ENCODE measurements at places on chromosomes 6 and 20.

- DNase-seq = no peak
These were observed 95.3 kb downstream of the TAF4 start for GRCh38 chr20:61970357-61970756.

- DNase-seq = no peak
These were observed 7.4 kb downstream of the ADAT2 start for GRCh38 chr6:143443096-143443495.

DNA sequence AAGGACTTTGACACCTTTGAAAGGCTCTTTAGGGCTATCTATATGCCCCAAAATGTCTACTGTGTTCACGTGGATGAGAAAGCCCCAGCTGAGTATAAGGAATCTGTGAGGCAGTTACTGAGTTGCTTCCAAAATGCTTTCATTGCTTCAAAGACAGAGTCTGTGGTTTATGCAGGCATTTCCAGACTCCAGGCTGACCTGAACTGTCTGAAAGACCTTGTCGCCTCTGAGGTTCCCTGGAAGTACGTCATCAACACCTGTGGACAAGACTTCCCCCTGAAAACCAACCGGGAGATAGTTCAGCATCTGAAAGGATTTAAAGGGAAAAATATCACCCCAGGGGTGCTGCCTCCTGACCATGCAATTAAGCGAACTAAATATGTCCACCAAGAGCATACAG is 65.2 kb downstream of the GCNT2 start:
- peak; percentile 39 for DNase-seq

GRCh38 chr6:53201270-53201669 is 52.6 kb upstream of the GCM1 start:
- no peak for DNase-seq

DNA sequence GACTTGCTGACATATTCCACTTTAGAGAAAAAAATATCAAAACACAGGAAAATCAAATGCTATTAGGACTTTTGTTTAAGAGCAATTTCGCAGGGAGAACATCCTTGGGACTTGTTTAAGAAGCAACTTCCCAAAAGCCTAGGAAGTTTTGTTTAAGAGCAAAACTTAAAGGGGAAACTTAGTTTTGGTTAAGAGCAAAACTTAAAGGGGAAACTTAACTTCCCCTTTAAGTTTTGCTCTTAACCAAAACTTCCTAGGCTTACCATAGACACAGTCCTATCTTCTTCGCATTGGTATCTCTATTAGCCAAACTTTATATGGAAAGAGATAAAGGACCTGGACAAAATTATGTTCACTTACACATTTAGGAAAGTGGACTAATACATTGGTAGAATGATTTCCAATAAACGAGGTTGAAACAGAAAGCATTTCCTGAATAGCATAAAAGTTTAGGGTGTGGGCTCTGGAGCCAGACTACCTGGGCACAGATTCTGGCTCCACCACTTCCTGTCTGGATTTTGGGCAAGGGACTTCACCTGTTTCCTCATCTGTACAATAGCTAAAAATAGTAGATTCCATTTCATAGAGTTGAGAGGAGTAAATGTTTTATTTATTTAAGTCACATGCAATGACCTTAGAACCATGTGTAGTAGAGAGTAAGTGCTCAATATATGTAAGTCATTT is 15.7 kb downstream of the PAQR8 start:
- DNase-seq = no peak

- DNase-seq = no peak
These were observed 127.0 kb upstream of the STMND1 start for GRCh38 chr6:16974704-16975359.

DNA sequence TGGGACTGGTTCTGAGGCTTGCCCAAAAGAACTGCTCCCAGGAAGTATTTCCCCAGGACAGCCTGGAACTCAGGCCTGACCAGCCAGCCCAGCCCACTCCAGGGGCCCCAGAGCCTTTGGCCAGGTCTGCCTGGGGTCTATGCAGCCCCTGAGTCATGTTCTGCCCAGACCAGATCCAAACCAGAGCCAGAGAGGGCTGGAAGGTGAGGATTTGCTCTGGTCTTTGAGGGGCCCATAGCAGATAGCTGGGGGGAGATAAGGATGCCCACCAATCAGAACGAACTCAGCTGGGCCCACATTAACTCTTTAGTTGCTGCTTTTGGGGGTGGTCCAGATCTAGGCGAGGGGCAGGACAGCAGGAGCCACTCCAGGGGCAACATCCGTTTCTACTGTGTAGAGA is 16.8 kb downstream of the C6orf132 start:
- DNase-seq = no peak

DNA sequence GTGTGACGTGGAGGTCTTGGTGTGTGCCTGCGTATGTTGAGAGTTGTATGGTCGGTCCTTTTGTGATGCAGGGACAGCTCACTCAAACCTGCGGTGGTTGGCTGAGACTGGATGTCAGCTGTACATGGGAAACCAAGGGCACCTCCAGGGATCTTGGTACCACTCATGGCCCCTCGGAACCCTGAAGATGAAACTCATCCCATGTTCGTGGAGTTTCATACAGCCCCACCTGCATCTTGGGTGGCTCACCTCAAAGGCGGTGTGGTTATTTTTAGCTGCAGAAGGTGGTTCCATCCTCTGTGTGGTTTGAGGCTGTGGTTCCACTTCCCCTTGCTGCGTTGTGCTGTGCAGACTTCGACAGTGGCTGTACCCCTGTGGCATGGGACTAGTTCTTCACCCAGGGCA is 52.6 kb upstream of the SLC22A1 start:
- DNase-seq = no peak

DNA sequence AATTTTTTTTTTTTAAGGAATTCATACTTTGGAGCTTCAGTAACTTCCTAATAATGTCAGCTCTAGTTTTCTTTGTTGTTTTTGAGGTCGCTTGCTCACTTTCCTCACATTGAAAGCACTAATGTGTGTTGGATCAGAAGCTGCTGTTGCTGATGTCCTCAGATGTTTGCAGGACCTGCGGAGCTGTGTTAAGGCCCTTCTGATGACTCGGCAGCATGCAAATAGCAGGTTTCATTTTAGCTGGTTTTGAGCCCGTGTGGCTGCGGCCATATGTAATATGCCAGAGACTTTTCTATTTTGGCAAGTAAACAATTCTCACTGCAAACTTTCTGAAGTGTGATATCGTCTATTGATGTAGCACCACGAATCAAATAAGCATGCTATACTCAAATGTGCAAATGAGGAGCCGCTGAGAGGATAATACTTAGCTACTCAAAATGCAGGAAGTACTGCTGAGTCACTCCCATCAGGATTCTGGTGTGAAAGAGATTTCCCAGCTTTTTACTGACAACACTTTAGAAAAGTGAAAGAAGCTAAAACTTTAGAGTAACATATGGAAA is 187.8 kb downstream of the SASH1 start:
- no peak for DNase-seq

DNA sequence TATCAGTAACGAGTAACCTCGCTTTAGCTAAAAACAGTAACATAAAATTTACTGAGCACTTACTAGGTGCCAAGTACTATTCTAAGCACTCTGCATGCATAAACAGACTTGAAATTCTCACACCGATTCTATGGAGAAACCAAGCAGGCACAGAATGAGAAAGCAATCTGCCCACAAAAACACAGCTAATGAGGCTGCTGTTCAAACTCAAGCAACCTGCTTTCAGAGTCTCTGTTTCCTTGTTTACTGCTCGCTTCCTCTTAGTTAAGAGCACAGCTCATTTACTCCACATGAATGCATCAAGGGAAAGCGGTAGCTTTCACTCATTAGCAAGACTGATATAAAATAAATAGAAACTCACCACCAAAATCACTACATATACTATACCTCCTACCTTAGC is 37.4 kb downstream of the PRKN start:
- no peak for DNase-seq

DNA sequence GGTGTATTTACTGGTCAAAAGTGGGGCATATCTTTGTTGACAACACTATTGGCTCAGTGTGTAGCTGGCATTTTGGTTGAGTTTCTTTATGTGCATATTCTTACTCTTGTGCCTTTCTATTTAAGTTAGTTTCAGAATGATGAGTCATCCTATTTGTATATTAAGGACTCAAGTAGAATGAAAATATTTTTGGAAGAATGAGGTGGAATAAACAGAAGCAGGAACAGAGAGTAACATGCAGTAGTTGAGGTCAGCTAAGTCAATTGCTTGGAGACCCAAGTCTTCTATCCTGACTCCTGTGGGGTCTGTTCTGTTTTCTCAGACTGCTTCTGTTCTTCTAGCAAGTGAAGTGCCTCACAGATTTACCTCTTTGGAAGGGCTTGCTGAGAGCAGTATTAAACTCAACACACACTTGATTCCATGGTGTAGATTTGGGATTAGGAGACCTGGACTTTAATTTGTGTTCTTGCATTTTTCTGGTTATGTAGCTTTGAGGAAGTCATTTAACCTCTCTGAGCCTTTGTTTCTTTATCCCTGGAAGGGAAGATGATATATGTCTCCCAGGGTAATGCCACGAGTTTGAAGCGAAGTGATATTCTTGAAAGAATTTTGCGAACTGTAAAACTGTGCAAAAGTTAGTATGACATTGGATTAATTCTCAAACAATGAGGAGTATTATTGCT is 324.3 kb downstream of the QKI start:
- no peak for DNase-seq

- DNase-seq = peak; percentile 16
These were observed 374.2 kb downstream of the SMOC2 start for GRCh38 chr6:168815229-168815628.

- peak; percentile 67 for DNase-seq
These were observed 57.3 kb upstream of the EDN1 start for GRCh38 chr6:12232821-12233220.

DNA sequence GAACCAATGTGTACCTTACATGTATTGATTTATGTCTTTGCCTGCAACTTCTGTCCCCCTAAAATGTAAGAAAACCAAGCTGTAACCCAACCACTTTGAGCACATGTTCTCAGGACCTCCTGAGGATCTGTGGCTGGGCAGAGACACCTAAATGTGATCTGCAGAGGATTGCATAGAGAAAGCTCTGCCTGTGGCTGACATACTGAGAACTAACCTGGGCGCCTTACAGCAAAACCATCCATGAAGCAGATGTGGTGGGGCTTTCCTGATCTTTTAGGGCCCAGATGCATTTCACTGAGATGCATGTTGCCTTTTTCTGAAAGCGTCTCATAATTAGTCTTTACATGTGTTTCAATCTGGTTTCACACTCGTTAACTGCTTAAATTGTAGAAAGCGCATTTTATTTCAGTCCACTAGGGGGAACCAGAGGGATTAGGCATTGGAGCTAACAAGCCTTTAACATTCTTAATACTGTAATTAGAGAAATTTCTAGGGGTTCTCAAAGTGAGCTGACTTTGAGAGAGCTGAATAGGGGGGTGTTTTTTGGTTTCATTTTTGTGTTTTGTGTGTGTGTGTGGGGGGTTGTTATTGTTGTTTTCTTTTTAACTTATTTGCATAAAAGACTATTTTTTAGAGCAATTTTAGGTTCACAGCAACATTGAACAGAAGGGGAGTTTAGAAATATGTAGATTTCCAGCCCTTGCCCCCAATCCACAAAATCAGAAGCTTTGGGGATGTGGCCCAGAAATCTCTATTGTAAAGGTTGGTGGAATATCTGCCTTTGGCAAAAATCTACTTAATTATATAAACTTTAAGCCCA is 50.9 kb upstream of the FAM184A start:
- peak; percentile 68 for DNase-seq

GRCh38 chr6:168905451-168906090 is 348.1 kb downstream of the THBS2 start:
- no peak for DNase-seq

DNA sequence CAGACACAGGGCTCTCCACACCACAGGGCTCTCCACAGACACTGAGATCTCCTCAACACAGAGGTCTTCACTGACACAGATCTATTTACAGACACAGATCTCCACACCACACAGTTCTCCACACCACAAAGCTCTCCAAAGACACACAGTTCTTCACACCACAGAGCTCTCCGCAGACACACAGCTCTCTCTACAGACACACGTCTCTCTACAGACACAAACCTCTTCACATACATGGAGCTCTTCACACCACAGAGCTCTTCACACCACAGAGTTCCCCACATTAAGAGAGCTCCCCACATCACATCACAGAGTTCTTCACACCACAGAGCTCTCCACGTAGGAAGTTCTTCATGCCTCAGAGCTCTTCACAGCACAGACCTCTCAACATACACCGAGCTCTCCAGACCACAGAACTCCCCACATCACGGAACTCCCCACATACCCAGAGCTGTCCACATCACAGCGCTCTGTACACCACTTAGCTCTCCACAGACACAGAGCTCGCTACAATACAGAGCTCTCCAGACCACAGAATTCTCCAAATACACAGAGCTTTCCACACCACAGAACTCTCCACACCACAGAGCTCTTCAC is 53.9 kb downstream of the ERMARD start:
- no peak for DNase-seq

- DNase-seq = no peak
These were observed 92.1 kb downstream of the ISM1 start for GRCh38 chr20:13313201-13313600.

GRCh38 chr6:143775336-143775735 is 67.8 kb upstream of the LTV1 start:
- DNase-seq = no peak

DNA sequence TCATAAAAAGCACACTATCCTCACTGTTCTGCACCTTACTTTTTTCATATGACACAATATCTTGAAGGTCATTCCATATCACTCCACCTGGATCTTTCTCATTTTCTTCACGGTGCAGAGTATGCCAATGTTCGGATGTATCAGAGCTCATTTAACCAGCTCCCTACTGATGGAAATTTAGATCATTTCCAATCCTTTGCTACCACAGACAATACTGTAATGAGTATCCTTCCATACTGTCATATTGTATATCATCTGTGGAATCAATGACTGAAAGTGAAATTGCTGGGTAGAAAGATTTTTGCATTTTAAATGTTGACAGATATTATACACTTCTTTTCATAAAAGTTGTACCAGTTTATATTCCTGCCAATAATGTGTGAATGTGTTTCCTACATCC is 2.2 kb upstream of the RAB44 start:
- DNase-seq = no peak

- no peak for DNase-seq
These were observed 50.3 kb downstream of the NPEPL1 start for GRCh38 chr20:58742668-58743566.

DNA sequence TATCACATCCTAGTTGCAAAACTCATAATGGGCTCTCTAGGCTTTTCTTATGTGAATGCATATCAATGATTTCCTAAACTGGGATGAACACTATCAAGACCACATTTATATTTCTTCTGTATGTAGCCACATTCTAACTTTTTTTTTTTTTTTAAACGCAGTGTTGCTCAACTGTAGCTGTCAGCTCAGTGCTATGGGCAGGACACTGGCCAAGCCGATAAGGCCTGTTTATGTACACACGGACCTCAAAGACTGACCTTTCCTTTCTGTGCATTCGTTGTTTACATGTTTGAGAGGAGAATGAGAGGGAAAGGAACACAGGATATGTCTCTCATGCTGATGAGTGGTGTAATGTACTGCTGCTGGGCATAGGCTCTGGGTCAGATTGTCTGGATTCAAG is 75.1 kb upstream of the B3GAT2 start:
- no peak for DNase-seq

GRCh38 chr6:35972471-35973367 is 51.7 kb downstream of the SLC26A8 start:
- DNase-seq = peak; percentile 71

GRCh38 chr20:59923514-59923913 is 9.9 kb downstream of the SYCP2 start:
- DNase-seq = no peak

- no peak for DNase-seq
These were observed 156.0 kb downstream of the CEBPB start for GRCh38 chr20:50346374-50347283.

- DNase-seq = no peak
These were observed 4.1 kb downstream of the TRPC4AP start for GRCh38 chr20:35088231-35089145.
